ENCODE measurements at places on chromosomes 5 and 9.
A peak's percentile ranks its signal among the peaks of the same experiment; 100 is the strongest.

GRCh38 chr9:137749511-137749910 lies 128.1 kb upstream of the CACNA1B start:
- no peak for DNase-seq

DNA sequence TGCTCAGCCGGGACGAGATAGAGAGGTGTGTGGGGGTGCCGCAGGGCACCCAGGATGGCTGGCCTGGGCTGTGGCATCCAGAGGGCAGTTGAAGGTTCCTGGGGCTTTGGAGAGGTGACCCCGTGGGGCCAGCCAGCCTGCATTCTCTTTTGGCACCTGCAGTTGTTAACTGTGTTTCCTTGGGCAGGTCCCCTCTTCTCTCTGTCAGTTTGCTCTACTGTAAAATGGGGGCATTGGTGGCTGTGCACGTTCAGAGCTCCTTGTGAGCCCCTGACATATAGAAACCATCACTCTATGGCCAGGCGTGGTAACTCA lies 8.5 kb downstream of the ZDHHC12 start:
- no peak for DNase-seq

DNA sequence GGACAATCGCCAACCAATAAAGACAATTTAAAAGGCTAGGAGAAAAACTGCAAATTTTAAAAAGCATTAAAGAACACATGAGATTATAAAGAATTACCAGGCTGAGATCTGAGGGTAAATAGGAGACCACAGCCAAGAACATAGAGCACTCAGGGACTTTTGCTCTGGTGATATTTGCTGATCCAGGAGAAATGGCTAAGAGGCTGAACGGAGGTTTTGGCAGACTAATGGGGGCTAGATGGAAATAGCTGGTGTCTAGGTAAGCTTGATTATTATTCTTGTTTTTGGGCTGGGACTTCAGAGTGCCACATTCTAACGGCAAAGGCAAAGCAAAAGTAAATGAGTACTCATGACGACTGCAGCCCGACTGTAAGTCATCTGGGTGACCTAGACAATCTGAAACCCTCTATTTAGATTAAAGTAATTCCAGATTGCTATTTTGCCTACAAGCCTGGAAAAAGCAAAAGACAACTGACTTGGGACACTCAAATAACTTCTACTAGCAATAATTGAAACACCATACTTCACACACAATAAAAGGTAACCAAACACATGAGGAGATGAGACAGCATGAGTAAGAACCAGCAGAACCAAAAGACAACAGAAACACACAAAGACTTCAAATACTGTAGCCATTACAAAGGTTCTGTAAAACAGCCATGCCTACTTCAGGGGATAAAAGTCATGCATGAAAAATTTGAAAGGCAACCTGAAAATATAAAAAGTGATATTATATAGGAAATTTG lies 68.8 kb downstream of the JAKMIP2 start:
- no peak for DNase-seq

DNA sequence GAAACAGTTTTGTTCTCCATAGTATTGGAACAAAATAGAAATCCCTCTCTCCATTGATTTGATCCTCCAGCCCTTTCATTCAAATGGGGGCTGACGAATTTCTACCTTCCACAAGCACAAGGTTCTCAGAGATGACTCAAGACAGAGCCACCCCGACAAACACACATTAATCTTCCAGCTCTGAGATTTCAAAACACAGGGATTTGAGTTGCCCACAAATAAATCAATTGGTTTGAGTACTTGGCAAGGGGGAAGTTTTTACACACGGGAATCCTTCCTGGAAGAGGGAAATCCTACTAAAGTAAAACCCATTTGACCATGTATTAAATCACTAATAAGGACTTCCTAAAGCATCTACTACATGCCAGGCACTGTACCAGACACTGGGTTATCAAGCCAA lies 5.4 kb downstream of the ADRA1B start:
- DNase-seq, result no peak

DNA sequence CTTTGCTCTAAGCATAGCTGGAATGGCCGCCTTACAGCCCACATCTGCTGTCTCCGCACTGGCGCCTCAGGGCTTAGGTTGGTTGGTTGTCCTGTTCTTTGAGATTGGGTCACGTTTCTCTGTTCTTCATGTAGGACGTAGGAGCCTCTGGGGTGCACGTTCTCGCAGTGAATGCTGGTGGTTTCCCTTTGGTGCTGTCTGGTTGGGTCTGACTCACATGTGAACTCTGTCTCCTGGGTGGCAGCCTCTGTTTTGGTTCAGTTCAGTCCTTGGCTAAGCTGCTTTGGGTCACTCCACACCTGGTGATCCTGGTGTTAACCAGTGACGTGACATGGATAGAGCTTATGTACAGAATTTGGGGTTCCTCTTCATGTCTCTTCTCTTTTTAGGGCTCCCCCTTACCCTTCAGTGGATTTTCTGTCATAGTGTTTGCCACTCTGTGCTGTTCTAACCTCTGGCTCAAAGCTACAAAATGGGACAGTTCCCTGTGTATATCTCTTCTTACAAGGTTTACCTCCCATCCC lies 12.6 kb upstream of the LPCAT1 start:
- DNase-seq, result no peak

DNA sequence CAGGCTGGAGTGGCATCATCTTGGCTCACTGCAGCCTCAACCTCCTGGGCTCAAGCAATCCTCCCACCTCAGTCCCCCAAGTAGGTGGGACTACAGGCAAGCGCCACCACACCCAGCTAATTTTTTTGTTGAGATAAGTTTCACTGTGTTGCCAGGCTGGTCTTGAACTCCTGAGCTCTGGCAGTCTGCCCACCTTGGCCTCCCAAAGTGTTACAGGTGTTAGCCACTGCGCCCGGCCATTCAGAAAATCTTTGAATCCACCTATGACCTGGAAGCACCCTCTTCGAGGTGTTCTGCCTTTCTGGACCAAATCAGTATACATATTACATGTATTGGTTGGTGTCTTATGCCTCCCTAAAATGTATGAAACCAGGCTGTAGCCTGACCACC lies 61.4 kb downstream of the KIAA1958 start:
- DNase-seq, result no peak

GRCh38 chr5:73531356-73531755 lies 33.1 kb downstream of the BTF3 start:
- no peak for DNase-seq

DNA sequence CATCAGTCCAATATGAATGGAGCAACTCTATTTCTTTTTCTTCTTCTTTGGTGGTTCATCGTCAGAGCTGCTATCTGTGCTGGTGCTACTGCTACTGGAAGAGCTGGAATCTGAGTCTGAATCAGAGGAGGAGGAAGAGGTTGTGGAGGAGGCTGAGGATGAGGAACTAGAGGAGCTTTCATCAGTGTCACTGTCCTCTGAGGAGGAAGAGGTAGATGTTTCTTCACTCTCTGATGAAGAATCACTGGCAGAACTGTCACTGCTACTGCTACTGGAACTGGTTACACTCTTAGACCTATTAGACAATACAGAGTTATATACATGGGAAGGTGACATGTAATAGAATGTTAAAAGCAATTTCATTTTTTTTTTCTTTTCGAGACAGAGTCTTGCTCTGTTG lies 27.8 kb downstream of the ZCCHC10 start:
- no peak for DNase-seq

- no peak for DNase-seq
These were observed 118.0 kb upstream of the BRINP1 start for GRCh38 chr9:119487118-119487827.

GRCh38 chr9:77019926-77020412 lies 514 bp downstream of the FOXB2 start:
- DNase-seq, result no peak

GRCh38 chr9:134294153-134295071 lies 31.8 kb upstream of the RXRA start:
- DNase-seq, result no peak

DNA sequence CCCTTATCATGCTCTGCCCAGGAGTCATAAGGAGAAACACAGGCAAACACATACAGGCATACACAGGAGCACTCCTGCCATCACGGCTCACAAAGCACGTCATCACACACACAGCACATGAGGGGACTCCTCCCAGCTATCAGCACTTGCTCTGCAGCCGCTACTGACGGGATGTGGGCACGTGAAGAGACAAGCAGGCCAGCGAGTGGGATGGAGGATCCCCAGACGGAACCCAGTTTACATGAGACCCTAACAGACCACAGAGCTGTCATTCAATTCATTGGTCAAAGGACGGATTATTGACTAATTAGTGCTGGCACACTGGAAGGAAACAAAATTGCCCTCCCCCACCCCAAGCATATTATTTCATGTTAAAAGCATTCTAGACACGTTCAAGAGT lies 53.6 kb downstream of the SEMA4D start:
- no peak for DNase-seq

GRCh38 chr5:77751328-77752023 lies 24.7 kb downstream of the TBCA start:
- no peak for DNase-seq

- DNase-seq, result no peak
These were observed 9.0 kb downstream of the FXN start for GRCh38 chr9:69044240-69045219.

DNA sequence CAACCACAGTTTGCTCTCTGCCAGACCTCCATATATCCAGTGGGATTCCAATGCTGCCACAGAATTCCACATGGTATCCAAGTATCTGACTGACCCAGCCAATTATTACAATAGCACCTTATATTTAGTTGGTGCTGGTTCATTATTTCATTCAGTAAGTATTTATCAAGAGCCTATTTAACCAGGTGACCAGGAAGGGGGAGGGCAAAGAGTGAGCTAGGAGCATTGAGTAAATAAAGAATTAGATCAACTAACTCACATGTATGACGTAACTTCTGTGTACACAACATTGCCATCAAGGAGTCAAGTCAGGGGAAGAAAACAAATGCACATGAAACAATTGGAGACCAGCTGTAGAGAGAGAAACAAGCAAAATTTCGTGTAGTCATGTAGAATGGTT lies 207.1 kb upstream of the PAPPA start:
- no peak for DNase-seq

GRCh38 chr5:40364441-40364840 lies 315.3 kb upstream of the PTGER4 start:
- no peak for DNase-seq

DNA sequence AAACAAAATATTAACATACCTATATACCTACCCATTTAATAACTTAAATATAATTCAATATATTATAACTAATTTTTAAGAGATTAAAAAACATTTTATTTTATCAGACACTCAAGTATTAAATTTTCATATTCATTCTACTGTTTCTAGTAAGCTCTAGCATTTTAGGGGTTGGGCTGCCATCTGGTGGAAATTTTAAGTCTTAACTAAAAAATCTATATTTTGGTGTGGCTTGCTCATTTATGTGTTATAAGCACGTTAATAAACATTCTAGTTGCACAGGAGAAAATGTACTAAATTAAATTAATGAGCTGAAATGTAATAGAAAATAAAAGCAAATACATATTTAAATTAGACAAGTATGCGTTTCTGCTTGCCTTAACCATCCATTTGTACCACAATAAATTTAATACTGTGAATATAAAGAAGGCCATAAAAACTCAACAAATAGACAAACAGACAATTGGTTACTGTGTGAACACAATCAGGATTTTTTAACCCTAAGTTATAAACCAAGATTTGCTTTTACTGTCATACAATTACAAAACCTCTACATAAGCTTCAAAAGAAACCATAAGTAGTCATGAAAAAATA lies 1728.3 kb upstream of the CDH9 start:
- peak; percentile 9 for DNase-seq

- DNase-seq, result no peak
These were observed 59.6 kb downstream of the NEURL1B start for GRCh38 chr5:172700365-172701290.

DNA sequence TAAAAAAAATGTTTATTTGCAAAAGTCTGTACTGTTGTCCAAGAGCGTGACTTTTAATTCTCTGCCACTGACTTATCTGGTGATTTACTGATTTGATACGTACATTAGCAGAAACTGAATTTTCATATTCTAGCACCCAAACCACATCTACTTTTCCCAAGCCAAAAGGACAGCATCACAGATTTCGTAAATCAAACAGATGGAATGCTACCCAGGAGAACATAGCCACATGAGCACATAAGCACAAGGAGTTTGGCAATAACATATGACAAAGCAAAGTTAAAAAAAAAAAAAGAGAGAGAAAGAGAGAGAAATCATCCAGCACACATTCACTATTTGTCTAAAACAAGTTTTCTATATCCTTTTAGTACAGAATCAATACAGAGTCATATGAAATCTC lies 83.7 kb downstream of the HINT1 start:
- DNase-seq, result peak; percentile 50

- DNase-seq, result no peak
These were observed 24.0 kb downstream of the NNT start for GRCh38 chr5:43627028-43627427.

DNA sequence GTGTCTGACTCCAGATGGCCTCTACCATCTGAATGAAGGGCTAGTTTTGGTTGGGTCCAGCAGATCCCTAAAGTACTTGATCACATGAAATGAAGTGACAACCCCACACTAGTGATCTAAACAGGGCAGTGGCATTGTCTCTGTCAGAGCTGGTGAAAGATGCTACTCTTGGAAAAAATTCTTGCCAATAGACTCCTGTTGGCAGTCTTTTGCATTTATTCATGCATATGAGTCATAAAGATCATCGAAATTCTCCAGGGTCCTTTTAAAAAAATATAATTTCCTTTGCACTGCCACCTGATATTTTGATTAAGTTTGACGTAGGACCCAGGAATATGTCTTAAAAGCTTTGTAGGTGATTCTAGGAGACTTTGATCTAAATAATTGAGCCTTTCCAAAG lies 135.1 kb upstream of the ELL2 start:
- DNase-seq, result no peak

DNA sequence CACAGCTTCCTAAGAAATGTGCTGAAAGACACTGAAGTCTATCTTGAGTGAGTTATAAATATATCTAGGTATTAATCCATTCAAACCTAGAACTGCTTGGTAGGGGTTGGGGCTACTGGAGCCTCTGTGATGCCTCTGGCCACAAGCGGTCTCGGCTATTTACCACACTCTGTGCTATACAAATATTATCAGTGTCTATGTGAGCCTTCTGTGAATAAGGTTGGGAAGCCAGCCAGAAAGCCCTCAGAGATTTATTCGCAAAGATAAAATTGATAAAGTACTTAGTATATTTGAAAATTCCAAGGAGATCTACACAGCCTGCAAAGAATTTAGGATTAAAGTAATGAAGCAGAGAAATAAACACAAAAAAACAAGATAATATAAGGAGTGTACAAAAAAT lies 41.4 kb downstream of the LIFR start:
- no peak for DNase-seq

GRCh38 chr9:122005597-122005996 lies 87.5 kb downstream of the TTLL11 start:
- no peak for DNase-seq

- no peak for DNase-seq
These were observed 131.4 kb downstream of the CD180 start for GRCh38 chr5:67065237-67065636.

Measured in fibroblast of skin of left biceps (primary cell).